ENCODE measurements at places on chromosomes 2 and 18.

GRCh38 chr18:9984080-9984479 lies 70.3 kb downstream of the VAPA start:
- no peak for DNase-seq

- DNase-seq, result no peak
Observed at GRCh38 chr18:61753373-61753772, 139.4 kb downstream of the RNF152 start.

- no peak for DNase-seq
Observed at GRCh38 chr2:27275211-27276150, at the start of gene DNAJC5G. DNAJC5G (plus strand) TSS chr2:27275433; CDS start chr2:27276729, 1,296 bp downstream.

DNA sequence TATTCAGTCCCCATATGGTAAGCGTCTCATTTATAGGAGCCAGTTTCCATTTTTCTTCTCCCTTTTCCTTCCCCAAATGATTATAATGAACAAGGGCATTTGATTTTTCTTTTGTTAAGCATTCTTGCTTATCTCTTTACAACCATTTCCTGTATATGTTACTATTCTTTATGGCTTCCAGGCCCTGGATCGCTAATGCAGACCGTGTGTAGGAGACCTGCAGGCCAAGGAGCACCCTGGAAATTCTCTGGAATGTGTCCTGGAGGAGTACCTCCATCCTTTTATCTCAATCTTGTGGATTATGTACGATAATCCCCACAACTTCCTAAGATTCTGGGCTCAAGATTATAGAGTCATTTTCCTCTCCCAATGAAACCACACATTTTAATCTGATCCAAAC lies 439.6 kb upstream of the MMADHC start:
- DNase-seq, result no peak

- no peak for DNase-seq
Observed at GRCh38 chr2:195562570-195563566, 94.2 kb upstream of the SLC39A10 start.

DNA sequence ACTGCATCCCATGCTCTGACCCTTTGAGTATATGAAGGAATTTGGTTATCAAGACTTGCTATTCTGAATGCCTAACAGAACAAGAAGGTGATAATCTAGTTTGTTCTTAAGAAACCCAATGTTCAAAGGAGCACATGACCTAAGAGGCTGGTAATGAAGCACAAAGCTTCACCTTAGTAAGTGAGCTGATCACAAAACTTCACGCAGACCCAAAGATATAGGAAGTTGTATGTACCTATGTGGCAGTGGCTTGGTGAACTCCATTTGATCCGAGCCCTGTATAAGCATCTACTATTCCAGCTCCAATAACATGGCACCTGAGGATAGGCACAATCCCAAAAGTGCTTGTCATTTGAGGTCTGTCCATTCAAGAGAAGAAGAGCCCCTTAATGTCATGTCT lies 78.6 kb downstream of the ANKRD44 start:
- no peak for DNase-seq

GRCh38 chr2:102083393-102083703 lies 59.2 kb upstream of the IL1R1 start:
- DNase-seq, result no peak

DNA sequence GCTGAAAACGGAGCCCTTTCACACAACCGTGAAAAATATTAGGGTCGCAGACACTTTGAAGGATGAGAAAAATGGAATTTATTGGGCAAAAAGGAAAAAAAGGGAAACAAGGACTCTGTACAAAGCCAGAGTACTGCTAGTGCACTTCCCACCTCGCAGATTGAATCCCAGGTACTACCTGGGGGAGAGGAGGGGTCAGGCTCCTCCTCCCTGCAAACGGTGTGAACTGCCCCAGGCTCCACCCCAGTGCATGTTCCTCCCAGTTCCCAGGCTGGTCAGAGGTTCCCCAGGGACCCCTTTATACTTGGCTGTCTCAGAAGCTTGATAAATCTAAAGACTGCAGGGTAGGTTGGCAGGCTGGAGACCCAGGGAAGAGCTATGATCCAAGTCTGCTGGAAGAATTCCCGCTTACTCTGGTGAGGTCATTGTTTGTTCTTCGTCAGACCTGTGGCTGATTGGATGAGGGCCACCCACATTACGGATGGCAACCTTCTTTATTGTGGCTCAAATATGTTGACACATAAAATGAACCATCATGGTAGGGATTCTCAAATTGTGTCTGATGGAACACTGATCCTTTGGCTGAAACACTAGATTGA lies 290.4 kb upstream of the POU3F3 start:
- DNase-seq, result no peak

DNA sequence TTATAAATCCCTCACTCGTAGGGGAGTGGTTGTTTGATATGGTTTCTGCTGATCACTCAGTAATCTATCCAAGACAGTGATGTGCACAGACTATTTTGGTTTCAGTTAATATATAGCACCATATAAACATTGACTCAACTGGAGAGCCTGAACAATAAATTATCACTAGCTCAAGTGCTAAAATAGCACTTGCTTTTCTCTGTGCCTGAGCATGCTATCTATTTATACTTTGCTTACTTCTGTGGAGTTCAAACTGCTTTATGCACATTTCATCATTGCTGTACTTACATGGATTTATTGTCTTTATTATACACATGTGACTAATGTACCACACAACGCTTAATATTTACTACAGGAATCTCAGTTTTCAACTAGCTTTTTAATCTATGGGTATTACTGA lies 133.6 kb downstream of the BCL2 start:
- no peak for DNase-seq

- no peak for DNase-seq
Observed at GRCh38 chr2:195672674-195673073, 15.6 kb downstream of the SLC39A10 start.

Measured in stimulated activated CD4-positive, alpha-beta T cell treated with anti-CD3 and anti-CD28 coated beads, Interleukin-15, amount 100 ng/mL, for 1 hour (primary cell).